Astrocyte of the hippocampus (primary cell): ENCODE measurements at places on chromosomes 6 and 20.

DNA sequence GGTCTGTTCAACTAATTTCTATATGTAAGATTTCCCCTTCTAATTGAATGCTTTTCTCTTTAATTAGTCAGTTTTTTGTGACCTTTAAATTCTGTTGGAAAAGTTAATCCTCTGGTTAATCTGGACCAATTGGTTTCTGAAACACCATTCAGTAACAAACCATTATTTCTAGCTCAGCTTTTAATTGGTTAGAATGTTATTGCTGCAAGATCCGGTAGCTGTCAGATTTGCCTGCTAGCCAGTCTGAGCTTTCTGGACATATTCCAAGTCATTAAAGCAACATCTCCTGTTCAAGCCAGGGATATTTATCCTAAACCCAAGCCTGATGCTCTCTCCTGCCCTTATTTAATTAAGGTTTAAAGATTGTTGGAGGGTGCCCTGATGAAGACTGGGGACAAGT is 55.1 kb upstream of the FBXL4 start:
- peak; percentile 59 for DNase-seq

DNA sequence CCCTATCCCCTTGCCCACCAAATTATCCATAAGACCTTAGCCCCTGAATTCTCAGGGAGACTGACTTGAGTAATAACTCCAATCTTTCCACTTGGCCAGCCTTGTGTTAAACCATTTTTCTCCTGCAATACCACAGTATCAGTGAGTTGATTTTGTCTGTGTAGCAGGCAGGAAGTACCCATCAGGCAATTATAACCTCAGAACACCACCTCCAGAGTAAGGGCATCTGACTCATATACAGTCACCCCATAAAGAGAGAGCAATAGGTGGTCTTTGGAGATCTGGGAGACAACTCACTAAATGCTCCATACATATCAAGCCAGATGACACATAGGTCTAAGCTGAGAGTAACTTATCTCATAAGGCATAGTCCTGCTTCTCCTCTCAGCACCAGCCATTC is 83.7 kb downstream of the FILIP1 start:
- DNase-seq: no peak

DNA sequence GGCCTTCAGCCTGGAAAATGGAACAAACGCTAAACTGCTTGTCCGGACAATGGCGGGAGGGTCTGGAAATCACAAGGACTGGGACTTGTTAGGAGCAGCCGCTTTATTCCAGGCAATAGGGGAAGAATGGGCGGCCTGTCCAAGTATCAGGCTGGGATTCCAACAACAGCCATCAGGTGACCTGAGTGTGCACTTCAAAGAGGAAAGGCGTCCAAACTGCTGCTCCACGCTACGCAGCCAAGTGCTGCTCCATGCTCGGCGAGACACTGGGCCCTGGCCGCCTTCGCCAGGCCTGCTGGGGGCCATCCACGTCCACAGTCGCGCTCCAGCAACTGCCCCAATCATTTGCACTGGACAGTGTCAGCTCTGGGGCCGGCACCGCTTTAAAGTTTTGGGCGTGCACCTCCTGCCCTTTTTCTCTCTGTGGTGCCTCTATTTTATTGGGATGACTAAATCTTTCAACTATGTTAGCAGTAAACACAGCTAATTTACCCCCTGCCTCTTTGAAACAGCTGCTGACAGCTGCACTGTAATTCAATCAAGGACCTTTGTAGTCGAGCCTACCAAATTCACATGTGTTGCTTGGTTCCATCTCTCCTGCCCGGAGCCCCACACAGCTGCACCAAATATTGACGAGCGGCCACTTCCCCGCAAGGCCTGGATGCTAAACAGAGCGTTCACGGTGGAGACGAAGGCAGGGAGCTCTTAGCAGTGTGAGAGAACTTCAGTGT is 98.3 kb downstream of the BMP7 start:
- no peak for DNase-seq

- DNase-seq: peak; percentile 65
These were observed 2.1 kb upstream of the TRERF1 start for GRCh38 chr6:42453654-42454427.

- no peak for DNase-seq
These were observed 69.7 kb downstream of the TNFAIP3 start for GRCh38 chr6:137936798-137937197.

GRCh38 chr6:44276667-44277640 is 6.7 kb downstream of the TMEM151B start:
- DNase-seq: no peak

- DNase-seq: no peak
These were observed 43.2 kb downstream of the STK35 start for GRCh38 chr20:2144850-2145249.

- no peak for DNase-seq
These were observed at the start of gene RAET1E for GRCh38 chr6:149897855-149898744. Gene RAET1E, minus strand, starts transcription at chr6:149898113. Its CDS starts 7,212 bp downstream, at chr6:149890901.

DNA sequence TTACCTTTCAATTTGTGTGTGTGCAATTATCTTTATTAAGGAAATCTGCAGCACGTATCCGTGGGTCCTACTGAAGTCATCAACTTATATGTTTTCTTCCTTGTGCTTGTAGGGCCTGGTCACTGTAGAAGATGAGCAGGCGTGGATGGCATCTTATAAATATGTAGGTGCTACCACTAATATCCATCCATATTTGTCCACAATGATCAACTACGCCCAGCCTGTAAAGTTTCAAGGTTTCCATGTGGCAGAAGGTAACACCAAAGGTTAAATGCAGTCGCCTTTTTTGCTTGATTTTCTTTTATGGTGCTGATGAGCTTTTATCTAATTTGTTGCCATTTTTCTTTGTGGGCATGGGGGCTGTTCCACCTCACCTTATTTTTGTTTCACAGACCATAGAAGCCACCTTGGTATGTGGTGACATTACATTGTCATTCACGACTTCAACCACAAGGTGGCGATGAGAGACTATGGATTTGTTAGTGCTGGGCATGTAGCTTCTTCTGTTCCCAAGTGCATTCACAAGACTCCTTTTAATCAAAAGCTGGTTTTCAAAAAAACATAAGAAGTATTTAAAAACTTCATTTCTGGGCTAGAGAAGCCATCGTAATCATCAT is 106.5 kb upstream of the LAMP5 start:
- peak; percentile 89 for DNase-seq

- peak; percentile 83 for DNase-seq
These were observed 52.9 kb upstream of the UFL1 start for GRCh38 chr6:96468681-96469224.
